ENCODE measurements at places on chromosomes 2 and 18.
A peak's percentile ranks its signal among the peaks of the same experiment; 100 is the strongest.

DNA sequence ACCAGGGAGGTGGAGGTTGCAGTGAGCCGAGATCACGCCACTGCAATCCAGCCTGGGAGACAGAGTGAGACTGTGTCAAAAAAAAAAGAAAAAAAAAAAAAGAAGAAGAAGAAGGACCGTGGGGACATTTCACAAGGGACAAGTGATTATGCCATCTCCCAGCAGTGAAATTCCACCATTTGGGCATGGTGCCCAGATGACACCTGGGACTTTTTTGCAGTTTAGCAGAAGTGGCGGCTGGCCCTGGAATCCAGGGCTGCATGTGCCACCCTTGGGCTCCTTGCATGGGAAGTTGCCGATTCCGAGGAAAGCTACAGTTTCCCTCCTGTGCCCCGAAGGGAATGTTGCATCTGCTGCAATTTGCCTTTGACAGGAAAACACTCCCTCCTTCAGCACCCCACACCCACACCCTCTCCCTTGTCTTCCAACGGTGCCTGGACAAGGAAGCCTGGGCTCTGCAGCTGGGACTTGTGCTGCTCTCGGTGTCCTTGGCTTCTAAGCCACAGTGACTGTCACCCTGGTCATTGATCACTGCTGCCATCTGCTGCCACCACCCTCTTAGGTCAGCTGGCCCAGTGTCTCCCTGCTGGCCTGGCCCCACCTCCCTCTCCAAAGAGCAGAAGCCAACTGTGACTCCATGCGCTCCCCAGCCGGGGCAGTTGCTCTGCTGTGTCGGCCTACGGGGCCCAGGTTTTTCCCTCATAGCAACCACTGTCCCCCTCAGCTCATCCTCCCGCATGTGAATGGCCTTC, 56.4 kb upstream of the LRRC30 start:
- DNase-seq: peak; percentile 14

DNA sequence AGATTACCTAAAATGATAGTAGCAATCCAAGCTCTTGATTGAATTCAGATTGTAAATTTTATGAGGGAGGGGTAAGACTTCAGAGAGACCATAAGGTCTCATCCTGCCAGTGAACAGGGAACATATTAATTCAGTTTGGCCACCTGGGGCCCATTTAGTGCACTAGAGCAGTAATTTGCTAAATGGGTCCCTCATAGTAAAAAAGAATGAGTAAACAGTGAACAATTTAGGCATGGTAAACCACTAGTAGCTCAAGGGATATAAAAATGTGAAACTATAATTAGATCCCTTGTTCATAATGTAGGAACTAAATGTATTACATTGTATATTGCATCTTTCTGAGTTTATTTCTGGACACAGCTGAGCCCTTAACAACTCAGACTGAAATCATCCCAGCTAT, 4.9 kb upstream of the PHLPP1 start:
- no peak for DNase-seq

- no peak for DNase-seq
Observed at GRCh38 chr2:33011941-33012340, 65.2 kb downstream of the LTBP1 start.

- DNase-seq: no peak
Observed at GRCh38 chr18:76564655-76565237, 69.7 kb upstream of the ZNF516 start.

DNA sequence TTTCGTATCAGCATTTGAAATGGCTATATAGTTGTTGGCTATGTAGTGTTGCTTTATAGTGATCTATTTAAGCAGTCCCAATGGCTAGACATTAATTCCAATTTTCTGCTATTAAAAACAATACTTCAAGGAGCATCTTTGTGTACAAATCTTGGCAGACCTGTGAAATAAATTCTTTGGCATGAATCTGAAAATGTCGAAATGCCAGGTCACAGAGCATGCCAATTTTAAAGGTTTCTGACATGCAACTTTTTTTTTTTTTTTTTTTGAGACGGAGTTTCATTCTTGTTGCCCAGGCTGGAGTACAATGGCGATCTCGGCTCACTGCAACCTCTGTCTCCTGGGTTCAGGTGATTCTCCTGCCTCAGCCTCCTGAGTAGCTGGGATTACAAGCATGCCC, 26.8 kb upstream of the CABLES1 start:
- DNase-seq: peak; percentile 45
